Aortic smooth muscle cell (primary cell): ENCODE measurements at places on chromosomes 7 and 10. TPM values are rescaled to one million over a fixed set of nuclear protein-coding genes. Genes with fewer than 3 reads are reported as not detected.

Gene SOSTDC1
- total RNA-seq = 0.81 TPM in 1 of 2 replicates, not detected in the other

Gene FOXI2
- not detected in 2 replicates for total RNA-seq

Gene MACC1
- total RNA-seq = under 0.01 and 0.06 TPM in 2 replicates

Gene PTN
- 20.6 and 43.0 TPM in 2 replicates for total RNA-seq

Gene PTPRN2
- total RNA-seq = 0.56 and 1.6 TPM in 2 replicates

Gene LBX1
- total RNA-seq = not detected in 2 replicates
